ENCODE measurements at places on chromosomes 11 and 22.

- DNase-seq = no peak
Measured at GRCh38 chr11:50412832-50413231, 380.2 kb downstream of the OR4C45 start.

GRCh38 chr11:7688238-7688826, 15.0 kb upstream of the CYB5R2 start:
- no peak for DNase-seq

- no peak for DNase-seq
Measured at GRCh38 chr11:6943131-6943530, 16.9 kb downstream of the ZNF215 start.

- no peak for DNase-seq
Measured at GRCh38 chr11:104106136-104106754, 57.7 kb downstream of the PDGFD start.

- DNase-seq = no peak
Measured at GRCh38 chr22:37001826-37002225, 17.4 kb downstream of the TST start.
